ENCODE measurements at places on chromosomes 11 and 22.

DNA sequence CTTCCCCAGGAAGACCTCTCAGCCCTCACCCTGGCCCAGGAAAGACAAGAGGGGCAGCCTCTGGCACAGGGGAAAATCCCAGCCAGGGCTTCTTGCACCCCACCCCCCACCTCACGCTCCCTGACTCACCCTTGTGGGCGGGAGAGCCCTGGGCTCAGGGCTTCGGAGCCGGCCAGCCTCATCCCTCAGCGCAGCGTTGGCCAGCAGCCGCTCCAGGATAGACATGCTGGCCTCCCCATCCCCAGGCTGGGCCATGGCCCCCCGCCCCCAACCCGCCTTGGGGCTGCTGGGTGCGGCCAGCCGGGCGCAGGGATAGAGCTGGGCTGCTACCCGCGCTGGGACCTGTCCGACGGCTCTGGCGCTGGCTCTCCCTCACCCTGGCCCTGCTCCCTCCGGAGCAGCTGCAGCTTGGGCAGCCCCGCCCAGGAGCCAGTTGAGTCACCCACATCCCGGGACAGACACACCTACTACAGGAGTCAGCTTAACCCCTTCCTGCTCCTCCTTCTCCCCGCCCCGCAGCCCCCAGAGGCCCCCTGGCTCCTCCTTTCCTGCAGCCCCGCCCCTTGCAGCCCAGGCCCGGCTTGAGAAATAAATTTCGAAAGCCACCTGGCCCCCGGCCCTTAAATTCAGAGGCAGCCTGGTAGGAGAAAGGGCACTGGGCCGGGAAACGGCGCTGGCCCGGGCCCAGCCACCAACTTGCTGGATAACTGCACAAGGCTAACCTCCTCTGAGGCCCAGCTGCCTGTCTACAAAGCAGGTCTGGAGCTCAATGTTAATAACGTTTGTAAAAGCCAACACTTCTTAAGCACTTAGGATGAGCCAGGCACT, 13.4 kb downstream of the TNKS1BP1 start:
- DNase-seq: peak; percentile 77

- DNase-seq: peak; percentile 72
These were observed 22.7 kb upstream of the GRAMD1B start for GRCh38 chr11:123407130-123407995.

DNA sequence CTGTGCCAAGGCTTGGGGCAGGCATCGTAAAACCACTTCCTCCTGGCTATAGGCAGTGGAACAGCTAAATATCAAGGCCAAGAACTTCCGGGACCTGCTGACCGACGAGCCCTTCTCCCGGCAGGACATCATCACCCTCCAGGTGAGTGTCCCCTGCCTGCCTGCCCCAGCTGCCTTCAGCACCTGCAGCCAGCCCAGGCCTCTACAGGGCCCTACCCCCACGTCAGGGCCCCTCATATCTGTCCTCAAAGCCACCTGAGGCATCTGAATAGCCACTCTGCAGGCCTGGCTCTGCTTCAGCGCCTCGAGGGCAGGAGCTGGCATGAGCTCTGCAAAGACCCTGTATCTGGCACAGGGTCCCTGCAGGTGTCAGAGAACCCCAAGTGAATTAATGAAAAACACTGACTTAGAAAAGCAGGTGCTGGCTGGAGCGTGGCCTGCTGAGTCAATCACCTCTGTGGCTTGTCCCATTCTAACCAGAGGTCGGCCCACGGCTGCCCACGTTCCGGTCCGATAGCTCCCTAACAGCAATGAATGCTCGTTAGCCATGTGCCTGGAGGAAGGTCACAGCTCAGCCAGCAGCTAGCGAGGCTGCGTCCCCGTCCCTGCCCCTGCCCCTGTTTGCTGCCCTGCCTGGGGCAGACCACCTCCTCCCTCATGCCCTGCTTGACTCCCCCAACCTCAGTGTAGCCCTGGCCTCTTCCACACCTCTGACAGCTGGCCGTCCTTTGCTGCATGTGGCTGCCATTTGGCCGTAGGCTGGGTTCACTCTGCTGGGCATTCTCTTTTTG, 16.8 kb downstream of the PPIL2 start:
- DNase-seq: no peak

GRCh38 chr11:46489656-46490560, 98.3 kb upstream of the CHRM4 start:
- DNase-seq: peak; percentile 44

GRCh38 chr11:105780781-105781525, 171.1 kb downstream of the GRIA4 start:
- no peak for DNase-seq

- DNase-seq: no peak
These were observed 136.3 kb downstream of the TEAD1 start for GRCh38 chr11:12810568-12810894.

DNA sequence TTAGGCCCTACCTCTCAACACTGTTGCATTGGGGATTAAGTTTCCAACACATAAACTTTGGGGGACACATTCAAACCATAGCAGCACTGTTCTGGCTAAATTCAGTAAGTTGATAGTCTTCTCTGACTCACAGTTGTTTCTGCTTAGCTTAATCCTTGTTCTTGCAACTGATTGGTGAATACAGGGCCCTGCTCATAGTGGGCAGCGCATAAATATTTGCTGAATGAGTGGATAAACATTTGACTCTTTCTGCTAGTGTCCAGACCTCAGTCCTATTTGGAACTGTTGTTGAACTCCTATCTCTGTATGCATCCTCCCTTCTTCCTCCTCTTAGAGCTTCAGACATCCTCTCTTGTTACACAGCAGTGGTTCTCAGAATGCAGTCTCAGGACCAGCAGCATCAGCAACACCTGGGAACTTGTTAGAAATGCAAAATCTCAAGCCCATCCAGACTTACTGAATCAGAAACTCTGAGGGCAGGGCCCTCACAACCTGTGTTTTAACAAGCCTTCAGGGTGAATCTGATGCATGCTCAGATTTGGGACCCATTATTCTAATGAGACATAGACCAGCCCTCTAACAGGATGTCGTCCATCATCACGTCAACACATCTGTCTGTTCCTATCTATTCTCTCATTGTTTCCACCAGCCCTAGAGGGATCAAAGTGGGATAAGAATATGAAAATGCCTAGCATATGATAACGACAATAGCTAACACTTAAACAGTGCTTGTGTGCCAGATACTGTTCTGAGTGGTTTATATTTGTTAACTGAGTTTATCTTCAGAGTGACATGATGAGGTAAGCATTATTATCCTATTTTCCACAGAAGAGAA, 22.3 kb downstream of the SPON1 start:
- DNase-seq: no peak

GRCh38 chr22:17235149-17235655, 16.0 kb upstream of the ADA2 start:
- no peak for DNase-seq

- peak; percentile 47 for DNase-seq
These were observed 555.8 kb downstream of the BUD13 start for GRCh38 chr11:116217006-116217405.

DNA sequence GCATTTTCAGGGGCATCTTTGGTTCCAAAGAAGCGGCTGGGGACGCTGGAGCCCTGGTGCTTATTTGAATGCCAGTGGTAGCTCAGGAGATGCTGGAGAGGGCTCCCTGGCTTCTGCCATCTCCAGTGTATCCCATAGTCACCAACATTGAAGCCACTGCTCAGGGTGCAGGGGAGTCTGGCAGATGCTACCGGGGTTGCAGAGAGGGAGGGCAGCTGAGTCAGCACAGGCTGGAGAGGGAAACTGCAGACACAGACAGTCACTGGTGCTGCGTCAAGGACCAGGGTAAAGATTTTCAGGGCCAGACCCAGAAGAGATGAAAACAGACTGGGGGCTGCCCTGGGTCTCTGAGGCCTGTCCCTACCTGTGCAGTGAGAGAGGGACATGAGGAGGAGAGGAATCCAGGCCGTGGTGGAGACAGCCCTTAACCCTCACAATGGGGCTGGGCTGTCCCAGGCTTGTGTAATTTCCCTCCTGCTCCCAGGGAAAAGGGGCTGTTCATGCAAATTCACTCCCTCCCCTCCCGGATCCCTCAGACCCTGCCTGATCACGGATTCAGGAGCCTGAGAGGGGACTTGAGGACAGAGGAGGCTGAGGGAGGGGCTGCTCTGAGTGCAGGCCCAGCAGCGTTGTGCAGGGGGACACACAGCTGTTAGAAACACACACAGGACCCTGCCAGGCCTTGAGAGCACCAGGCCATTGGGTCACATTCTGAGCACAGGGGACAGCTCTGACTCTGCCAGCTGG, 126.9 kb upstream of the GRK3 start:
- no peak for DNase-seq

- no peak for DNase-seq
These were observed 104.0 kb upstream of the IGLL5 start for GRCh38 chr22:22783575-22783974.

- no peak for DNase-seq
These were observed 138.7 kb upstream of the E2F8 start for GRCh38 chr11:19379465-19379864.

- no peak for DNase-seq
These were observed 42.4 kb downstream of the ADAMTS8 start for GRCh38 chr11:130386056-130386455.

GRCh38 chr22:20434264-20434751, 3.3 kb downstream of the SCARF2 start:
- DNase-seq: no peak

- no peak for DNase-seq
These were observed 35.0 kb downstream of the ZC3H12C start for GRCh38 chr11:110128161-110128560.

GRCh38 chr11:62615521-62615920, 2.5 kb downstream of the ROM1 start:
- DNase-seq: no peak

Data from inflammatory macrophage treated with lipopolysaccharide for 4 hours (primary cell).